ENCODE measurements at places on chromosomes 1 and 21.
A peak's percentile ranks its signal among the peaks of the same experiment; 100 is the strongest.

GRCh38 chr1:226846786-226847185 is 23.6 kb upstream of the PSEN2 start:
- DNase-seq, result no peak

DNA sequence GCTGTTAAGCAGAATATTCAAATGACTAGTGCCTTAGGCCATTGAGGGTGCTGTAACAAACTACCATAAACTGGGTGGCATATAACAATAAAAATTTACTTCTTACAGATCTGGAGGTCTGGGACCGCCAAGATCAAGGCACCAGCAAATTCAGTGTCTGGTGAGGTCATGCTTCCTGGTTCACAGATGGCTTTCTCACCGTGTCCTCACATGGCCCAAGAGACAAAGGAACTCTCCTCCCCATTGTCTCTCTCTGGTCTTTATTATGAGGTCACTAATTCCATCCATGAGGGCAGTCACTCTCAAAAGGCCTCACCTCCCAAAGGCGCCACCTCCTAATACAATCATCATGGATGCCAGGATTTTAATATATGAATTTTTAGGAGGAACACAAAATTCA is 127.3 kb downstream of the GABPA start:
- no peak for DNase-seq

DNA sequence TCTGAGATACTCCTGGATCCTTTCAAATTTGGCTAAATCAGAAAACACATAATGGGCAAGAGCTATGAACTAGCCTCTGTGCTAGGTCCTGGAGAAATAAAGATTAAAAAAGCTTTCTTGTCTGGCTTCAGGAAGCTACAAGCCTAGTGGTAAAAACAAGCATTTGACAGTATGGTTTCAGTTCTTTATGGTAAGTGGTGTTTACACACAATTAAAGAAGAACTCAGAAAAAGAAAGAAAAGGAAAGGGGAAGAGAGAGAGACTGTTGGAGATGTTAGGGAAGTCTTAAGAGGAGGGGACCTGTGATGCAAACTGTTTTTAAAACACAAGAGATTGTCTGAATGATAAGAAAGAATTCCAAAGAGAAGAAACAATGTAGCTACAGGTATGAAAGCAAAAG is 1.8 kb downstream of the OR10J1 start:
- no peak for DNase-seq

GRCh38 chr1:221805121-221805520 is 63.2 kb upstream of the DUSP10 start:
- no peak for DNase-seq

- DNase-seq, result no peak
Observed at GRCh38 chr1:152537496-152537895, 23.2 kb downstream of the CRCT1 start.

- DNase-seq, result peak; percentile 65
Observed at GRCh38 chr21:35932232-35932911, 128.0 kb downstream of the SETD4 start.

DNA sequence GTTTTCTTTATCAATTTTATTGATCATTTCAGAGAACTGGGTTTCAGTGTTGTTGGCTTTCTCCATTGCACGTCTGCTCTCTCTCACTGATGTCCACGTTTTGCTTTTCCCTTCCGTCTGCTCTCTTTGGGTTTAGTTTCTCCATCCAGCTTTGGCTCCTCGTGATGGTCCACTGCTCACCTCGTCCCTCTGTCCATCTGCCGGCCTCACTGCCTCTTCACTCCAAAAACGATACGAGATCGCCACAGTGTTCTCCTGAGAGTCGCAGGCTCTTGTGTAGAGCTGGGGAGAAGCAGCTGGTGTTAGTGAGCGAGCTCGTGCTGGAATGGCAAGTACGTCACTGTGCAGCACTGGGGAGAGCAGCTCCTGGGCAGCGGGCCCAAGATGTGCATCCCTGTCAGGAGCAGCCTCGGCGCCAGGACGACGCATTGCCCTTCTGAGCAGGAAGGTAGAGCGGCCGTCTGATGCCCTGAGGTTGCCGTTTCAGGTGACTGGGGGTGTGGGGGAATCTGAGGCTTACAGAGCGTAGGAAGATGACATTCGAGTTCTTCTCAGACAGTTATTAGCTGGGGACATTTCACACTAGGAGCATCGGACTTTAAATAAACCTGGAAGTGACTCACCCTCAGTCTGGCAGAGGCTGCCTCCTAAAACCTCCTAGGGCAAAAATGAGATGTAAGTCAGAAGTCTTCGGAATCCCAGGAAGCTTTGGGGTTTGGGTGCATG is 31.4 kb upstream of the PCBP3 start:
- peak; percentile 39 for DNase-seq

DNA sequence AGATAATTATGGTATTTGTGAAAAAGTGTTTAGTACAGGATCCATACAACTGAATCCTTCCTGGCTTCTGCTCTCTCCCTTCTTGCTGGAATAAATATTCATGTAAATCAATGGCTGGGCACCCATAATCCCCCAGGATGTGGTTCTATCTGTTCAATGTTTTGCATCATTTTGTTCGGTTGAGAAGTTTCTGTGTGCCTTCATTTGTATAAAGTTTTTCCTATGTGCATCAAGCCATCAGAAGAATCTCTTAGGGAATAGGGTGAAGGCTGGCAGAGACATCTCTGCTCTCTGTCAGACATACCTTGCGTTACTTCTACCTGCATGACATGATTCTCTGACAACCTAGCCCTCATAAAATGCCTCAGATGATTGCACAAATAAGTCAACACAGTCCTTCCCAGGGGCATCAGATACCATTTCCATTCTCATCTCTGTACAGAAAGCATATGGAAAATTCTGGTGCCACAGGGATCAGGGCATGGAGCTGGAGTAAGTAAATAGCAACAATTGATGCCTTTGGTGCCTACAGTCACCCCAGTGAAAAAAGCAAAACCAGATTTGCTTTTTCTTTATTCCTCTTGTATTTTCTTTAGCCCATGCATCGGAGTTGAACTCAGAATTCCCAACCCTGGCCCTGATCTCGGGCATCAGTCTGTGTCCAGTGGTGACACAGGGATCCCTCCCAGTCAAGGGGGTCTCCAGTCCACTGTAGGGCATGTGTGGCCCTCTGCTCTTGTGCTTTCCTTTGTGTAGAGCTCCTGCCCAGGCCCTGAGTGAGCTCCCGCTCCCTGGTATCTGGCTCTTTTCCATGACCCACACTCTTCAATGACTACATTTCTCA is 39.7 kb upstream of the ATP1A1 start:
- no peak for DNase-seq

DNA sequence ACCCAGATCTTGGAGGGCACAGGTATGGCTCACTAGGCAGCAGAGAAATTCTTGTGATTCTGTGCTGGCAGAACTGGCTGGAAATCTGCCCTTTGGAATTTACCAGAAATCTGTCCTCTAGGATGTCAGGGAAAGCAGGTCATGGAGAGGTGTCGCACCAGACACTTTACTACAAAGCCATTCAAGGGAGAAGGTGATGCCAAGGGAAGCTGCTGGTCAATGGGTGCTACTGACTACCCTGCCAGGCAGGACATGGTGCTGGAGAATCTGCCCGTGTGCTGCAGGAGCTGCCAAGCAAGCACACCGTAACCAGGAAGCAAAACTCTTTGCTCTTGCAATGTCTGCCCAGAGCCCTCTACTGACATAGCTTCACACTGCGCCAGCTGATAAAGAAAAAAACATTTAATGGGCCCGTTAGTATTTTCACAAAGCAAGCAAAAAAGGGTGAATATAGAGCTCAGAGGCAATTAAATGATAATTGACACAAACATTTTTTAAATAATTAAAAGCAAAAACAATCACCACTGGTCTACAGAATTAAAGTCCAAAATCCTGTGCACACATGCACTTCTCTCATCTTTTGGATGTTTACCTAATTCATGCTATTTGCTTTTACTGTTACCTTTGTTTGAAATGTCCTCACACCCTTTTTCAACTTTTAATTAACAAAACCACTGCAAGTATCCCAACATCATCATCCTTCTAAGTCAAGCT is 7.2 kb upstream of the FBXO28 start:
- peak; percentile 61 for DNase-seq

DNA sequence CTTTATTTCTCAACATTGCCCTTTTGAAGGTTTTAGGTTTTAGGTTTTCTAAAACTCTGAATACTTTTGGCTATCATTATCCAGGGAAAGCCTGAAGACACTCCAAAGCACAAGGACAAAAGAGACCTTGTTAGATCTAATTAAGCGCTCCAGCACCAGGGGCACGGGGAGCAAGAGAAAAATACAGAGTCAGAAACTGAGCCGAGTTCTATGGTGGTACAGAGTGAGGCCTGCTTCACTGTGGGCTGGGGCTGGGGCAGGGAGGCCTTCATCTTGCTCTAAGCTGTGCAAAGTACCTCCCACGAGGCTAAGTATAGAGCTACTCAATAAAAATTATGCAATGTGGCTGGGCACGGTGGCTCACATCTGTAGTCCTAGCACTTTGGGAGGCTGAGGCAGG is 19.7 kb upstream of the RAB4A start:
- no peak for DNase-seq

- no peak for DNase-seq
Observed at GRCh38 chr1:153389973-153390879, 647 bp downstream of the S100A8 start.

DNA sequence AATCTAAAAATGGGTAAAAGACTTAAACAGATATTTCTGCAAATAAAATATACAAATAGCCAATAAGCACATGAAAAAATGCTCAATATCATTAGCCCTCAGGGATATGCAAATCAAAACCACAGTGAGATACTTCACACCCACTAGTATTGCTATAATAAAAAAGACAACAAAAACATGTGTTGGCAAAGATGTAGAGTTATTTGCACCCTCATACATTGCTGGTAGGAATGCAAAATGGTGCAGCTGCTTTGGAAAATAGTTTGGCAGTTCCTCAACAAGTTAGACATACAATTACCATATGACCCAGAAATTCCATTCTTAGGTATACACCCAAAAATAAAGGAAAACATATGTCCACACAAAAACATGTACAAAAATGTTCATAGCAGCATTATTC is 30.2 kb downstream of the ZZZ3 start:
- peak; percentile 2 for DNase-seq

DNA sequence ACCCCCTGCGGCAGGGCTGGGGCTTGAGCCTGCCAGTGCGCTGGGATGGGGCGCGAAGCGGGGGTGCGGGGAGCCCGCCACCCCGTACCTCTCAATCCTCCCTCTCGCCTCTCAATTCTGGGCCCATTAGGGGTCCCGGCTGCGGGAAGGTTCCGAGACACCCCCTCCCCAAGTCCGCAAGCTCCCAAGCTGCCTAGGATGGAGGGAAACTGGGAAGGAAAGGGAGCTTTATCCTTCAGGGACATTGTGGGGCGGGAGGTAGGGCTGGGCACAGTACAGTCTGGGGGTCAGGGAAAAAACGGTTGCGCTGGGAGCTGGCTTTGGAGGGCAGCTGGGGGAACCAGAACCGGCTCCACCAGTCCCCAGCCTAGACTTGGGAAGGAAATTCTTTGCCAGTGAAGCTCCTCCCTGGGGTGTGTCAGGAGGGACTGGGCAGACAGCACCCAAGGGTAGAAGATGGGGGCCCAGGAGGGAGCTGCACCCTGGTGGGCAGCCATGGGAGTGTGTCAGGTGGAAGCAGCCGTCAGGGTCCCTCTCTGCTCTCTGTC is 904 bp downstream of the GJB3 start:
- DNase-seq, result no peak

GRCh38 chr1:75392278-75392677 is 218.6 kb downstream of the SLC44A5 start:
- peak; percentile 33 for DNase-seq

- DNase-seq, result no peak
Observed at GRCh38 chr1:54110996-54111395, 41.8 kb downstream of the CDCP2 start.

GRCh38 chr1:75554181-75554580 is 56.7 kb downstream of the SLC44A5 start:
- DNase-seq, result no peak

GRCh38 chr1:221166559-221167318 is 287.5 kb downstream of the HLX start:
- no peak for DNase-seq

DNA sequence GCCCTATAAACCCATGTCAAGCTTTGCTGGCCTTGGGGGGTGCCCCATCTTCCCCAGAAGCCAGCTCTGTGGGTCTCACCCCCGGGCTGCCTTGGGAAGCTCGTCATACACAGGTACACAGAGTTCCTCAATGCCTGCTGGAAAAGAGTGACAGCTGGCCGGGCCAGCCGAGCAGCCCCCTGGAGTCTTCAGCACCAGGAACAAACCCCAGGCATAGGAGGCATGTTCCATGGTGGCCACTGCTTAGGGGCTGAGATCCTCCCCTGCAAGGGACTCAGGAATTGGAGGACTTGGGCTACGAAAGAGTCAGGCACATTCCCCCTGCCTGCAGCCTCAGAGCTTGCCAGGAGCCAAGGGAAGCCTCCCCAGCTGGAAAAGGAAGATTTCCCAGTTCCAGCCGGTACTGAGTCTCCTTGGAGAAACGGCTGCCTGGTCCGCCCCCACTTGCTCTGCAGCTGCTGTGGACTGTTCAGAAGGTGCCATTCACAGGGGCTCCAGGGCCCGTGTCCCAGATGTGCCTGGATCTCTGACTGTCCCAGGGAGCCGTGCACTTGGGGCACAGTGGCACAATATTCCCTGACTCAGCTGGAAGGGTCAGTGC is 89.5 kb downstream of the STUM start:
- no peak for DNase-seq

GRCh38 chr1:201395936-201396335 is 3.2 kb downstream of the LAD1 start:
- no peak for DNase-seq

DNA sequence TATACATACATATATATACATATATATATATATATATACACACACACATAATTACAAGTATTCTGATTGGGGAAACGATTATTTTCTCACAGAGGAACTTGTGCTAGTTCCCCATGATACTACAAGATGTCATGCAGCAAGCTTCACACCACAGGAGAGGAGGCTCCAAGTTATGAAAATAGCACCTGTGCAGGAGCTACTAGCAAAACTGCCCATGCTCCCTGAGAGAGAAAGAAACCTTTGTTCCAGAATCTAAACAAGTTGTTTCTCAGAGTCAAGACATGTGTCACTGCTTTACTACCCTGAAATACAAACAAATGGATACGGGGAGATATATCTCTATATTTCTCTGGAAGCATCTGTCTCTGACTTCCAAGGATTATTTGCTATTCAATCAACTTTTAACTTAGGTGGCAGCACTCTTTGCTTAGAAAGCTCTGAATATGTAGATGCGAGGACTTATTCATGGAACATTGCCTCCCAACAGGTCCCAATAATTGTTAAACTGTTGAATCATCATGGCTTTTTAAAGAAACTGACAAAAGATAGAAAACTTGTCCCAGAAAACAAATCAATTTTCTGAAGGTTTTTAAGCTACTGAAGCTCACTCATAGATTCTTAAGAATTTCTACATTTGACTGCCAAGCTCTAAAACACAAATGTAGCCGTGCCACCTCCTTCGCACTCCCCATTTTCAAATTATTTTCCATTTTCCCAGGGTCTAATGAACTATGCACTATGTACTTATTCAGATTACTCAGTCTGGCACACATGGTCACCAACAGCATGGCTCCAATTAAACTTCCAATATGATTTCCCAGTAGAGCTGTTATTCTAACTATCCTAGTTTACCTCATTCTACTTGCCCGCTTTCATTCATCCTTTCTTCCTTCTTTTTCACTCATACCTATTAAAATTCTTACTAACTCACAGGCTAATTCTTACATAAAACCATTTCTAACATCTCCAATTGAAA is 929.1 kb downstream of the LTN1 start:
- no peak for DNase-seq

Measured in astrocyte of the hippocampus (primary cell).